ENCODE measurements at places on chromosomes 1 and 21.

GRCh38 chr1:19003371-19004290 is 47.2 kb upstream of the IFFO2 start:
- DNase-seq: no peak

GRCh38 chr1:113898241-113898814 is 6.3 kb downstream of the AP4B1 start:
- no peak for DNase-seq

DNA sequence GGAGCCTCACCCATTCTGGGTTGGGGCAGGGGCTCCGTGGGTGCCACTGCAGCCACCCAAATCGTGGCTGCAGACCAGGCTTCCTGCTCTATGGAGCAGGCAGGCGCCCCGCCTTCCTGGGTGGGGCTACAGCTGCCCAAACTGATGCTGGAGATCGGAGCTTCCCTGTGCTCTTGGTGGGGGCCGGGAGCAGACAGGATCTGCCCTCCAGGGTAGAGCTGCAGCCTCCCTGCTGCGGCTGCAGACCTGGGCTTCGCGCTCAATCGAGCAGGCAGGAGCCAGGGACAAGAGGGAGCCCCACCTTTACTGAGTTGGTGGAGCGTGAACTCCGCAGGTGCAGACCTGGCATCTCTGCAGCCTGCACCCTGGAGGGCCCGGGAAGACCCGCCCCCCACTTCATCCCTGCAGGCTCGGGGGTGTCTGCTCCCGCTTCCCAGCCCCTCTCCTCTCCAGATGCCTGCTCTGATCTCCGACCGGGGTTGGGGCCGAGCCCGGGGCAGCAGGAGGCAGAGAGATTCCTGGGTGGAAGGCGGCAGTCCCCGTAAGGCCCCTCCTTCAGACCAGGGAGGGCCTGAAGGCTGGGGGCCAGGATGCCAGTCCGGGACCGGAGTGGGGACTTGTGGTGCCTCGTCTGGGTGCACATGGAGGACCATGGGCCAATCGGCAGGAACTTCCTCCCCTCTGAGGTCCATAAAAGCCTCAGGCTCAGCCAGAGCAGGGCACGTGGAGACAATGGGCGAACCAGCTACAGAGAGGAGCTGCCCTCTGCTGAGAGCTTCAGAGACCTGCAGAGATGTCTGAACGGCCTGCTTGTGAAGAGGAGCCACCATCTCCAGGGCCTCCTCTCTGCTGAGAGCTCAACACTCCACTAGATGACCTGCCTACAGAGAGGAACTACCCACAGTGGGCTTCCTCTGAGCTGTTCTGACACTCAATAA is 359.3 kb downstream of the SMYD3 start:
- DNase-seq: no peak

DNA sequence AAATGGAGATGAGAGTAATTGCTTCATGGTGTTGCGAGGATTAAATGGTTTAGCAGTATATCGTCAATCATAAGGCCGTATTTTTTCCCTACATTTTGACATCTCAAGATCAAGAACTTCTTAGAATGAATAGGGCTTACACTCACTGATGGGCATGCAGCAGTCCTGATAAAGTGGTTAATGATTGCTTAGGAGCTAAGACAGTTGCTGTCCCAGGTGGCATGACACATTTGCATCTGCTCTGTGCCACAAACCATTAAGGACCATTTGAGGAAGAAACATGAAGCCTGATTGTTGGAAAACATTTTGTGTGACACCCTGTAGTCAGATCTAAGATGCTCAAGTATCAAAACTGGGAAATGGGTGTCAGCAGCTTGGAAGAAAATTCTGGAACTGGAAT is 81.0 kb upstream of the SGIP1 start:
- no peak for DNase-seq

DNA sequence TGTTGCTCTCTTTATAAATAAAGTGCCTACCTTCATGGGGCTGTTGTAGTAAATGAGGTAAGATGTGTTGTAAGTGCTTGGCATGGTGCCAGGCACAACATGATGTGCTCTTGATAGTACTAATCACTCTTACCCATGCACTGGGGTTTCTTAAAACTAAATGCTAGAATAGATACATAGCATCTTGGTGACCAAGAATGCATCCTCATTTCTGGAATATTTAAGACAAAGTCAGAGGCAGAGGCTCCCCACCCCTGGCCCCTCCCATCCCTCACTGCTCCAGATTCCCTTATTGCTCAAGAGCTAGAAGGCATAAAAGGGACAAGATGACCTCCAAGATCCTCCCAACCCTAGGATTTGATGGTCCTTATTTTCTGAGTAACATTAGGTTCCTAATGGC is 61.3 kb downstream of the GLUL start:
- DNase-seq: no peak

DNA sequence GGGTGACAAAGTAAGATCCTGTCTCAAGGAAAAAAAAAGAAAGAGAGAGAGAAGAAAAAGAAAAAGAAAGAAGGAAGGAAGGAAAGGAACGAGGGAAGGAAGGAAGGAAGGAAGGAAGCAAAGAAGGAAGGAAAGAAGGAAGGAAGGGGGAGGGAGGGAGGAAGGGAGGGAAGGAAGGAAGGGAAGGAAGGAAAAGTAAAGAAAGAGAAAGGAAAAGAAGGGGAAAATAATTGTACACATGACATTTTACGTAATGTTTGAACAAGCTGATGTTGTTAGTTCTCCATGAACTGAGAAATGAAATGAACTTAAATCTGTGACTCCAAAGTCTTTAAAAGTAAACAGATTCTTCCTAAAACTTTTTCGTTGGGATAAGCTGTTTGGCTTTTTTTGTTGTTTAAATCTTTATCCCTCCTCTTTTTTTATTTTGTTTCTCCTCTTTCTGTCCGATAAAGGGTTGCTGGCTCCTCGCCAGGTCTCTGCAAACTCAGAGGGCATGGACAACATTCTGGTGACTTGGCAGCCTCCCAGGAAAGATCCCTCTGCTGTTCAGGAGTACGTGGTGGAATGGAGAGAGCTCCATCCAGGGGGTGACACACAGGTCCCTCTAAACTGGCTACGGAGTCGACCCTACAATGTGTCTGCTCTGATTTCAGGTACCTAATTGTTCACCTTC is 59.8 kb downstream of the IL12RB2 start:
- DNase-seq: no peak

- no peak for DNase-seq
These were observed 124.9 kb upstream of the BACE2 start for GRCh38 chr21:41043014-41043413.

GRCh38 chr1:998995-999724 is 737 bp downstream of the HES4 start:
- DNase-seq: no peak

DNA sequence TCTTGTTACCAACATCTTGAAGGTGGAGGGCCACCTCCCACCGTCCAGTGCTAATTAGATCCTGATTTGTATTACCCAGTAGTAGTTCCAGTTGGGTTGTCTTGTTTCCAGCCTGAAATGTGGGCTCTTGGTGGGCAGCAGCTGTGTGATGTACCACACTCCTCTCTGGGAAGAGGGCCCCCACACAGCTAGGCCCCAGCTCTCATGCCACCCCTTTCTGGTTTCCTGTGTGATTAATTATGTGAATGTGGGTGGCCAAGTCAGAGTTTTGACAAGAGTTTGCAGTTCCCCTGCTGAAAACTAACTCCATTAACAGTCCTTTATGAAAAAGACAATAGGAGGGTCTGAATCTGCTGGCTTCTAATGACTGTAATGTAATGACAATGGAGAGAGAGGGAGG is 3.8 kb downstream of the HMGB4 start:
- no peak for DNase-seq

DNA sequence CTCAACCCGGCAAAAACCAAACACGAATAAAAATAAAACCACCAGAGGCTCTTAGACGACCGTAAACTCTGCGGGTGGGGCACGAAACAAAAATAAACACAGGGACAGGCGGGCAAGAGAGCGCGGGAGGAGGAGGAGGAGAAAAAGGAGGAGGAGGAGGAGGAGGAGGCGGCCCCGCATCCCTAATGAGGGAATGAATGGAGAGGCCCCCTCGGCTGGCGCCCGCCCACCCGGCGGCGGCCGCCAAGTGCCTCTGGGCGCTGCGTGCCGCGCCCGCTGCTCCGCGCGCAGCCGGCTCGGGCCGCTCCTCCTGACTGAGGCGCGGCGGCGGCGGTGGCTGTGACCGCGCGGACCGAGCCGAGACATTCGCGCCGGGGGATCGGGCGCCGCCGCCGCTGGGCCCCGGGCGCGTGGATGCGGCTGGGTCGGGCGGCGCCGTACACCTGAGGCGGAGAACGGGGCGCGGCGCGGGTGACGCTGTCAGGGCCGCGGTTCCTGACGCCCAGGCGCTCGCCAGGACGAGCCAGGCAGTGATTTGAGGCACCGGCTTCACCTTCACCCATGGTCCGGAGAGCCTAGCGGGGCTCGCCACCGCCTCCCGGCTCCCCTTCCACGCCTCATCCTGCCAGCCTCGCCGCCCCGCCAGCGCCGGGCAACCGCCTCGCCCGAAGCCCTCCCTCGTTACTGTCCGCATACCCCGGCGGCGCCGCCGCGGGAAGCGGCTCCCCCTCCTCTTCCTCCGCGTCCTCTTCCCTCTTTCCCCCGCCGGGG is at the start of gene MARK1:
TSS of gene MARK1 (plus strand) at position 229 of the 771 bp plus-strand sequence. CDS start 687 bp downstream, outside the sequence.
- no peak for DNase-seq

DNA sequence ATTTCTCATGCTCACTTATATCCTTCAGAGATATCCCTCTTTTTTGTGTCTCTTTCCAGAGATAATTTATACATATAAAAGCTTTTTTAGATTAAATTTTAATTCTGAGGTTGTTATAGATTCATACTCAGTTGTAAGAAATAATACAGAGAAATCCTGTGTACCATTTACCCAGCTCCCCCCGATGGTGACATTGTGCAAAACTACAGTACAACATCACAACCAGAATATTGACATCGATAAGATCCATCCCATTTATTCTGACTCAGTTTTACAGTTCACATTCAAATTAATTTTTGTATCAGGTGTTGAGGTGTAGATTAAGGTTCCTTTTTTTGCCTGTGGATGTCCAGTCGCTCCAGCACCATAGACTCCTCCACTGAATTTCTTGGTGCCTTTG is 14.3 kb downstream of the DMRTB1 start:
- DNase-seq: no peak

DNA sequence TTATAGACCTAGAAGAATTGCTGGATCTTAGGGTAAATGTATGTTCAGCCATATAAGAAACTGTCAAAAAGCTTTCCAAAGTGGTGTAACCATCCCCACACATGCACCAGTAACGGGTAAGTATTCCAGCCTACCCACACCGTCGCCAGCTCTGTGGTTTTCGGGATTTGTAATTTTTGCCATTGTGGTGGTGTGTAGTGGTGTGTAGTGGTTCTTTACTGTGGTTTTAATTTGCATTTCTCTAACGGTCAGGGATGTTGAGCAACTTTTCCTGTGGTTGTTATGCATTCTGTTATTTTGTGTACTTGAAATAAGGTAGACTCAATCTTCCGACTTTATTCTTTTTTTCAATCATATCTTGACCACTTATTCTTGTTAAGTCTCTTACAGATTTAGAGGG is 342.4 kb upstream of the AJAP1 start:
- DNase-seq: no peak

- DNase-seq: no peak
These were observed 6.6 kb downstream of the FMO1 start for GRCh38 chr1:171254859-171255258.

DNA sequence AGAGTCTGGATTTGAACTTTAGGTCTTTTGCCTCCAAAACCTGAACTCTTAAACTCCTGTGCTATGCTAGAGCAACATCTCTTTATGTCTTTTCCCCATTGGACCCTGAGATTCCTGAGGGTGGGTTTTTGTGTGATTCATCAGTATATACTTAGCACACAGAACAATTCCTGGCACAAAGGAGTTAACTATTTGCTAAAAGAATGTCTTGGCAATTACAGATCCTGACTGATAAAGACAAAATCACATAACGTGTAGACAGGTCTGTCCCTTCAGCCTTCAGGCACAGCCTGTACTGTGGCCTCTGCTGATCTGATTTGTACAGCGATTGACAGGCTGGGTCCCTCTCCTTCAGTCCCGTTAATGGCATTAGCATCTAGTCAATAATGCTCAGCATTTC is 162.4 kb upstream of the BEND5 start:
- no peak for DNase-seq

DNA sequence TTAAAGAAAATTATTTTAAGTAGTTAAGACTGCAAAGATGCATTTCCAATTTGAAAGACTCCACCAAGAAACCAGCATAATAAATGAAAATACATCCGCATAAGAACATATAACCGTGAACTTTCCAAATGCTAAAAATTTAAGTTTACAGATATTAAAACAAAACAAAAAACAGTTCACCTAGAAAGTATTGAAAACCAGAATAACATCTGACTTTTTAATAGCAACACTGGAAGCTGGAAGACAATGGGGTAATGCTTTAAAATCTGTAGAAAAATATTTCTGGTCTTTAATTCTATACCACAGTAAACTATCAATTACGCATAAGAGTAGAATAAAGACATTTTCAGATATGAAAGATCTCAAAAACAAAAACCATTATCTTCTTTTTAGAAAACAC is 79.3 kb upstream of the COL24A1 start:
- no peak for DNase-seq

DNA sequence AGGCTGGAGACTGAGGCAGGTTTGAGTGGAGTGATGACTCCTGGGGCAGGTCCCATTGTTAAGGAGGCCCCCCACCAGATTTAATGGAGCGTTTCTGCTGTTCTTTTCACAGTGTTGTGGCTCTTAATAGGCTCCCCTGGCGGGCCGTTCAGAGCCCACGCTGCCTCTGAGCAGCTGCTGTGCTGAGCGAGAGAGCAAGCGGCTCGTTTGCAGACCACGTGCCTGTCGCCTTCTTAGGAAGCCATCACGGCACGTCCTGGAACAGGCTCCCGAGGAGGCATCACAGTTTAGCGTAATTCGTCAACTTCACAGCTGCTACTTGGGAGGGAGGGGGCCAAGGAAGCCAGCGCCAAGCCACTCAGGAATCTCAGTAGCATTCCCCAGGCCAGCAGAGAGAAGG is 70.5 kb upstream of the CTTNBP2NL start:
- no peak for DNase-seq

DNA sequence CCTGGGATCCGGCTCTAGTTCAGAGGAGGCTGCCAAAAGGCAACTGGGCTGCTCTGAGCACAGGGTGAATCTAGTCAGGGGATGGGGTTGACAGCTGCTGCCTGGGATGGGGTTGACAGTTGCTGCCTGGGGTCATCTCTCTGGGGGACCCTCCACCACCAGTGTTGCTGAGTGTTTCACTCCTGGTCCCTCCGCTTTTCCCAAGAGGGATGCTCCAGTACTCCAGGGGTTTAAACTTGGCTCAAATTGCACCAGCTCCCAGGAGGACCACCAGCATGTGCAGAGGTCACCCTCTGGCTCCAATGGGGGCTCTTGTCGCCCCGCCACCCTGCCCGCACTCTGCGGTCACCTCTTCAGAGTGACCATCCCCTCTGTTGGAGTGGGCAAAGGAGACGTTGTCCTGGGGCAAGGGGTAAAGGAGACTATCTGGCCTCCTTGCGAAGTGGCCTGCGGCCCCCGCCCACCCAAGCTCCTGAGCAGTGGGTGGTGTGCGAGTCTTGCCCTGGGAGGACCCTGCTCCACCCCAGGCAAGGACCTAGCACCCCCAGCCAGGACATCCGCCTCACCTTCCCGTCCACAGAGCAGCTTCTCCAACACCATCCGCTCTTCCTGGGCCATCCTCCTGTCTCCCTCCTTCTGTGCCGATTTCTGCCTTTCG is 52.6 kb downstream of the SIK1 start:
- DNase-seq: no peak

- no peak for DNase-seq
These were observed 12.5 kb upstream of the KIF26B start for GRCh38 chr1:245142171-245142798.

- DNase-seq: no peak
These were observed 7.7 kb upstream of the MPZL1 start for GRCh38 chr1:167714098-167714438.

GRCh38 chr1:108575375-108575774 is 15.5 kb downstream of the EEIG2 start:
- no peak for DNase-seq

Data from stimulated activated CD4-positive, alpha-beta T cell treated with anti-CD3 and anti-CD28 coated beads, TNF-alpha, amount 100 ng/mL, for 48 hours (primary cell).